ENCODE measurements at places on chromosomes 16 and 17.

- H3K36me3 ChIP-seq, result no peaks in the 10 kb centered on the region
- peaks cover 5% of the 10 kb centered on the region for H3K4me1 ChIP-seq
- H3K27me3 ChIP-seq, result peaks cover 24% of the 10 kb centered on the region
- DNase-seq, result no peak
Observed at GRCh38 chr16:50844840-50845239, 103.0 kb downstream of the CYLD start.

- no peaks in the 10 kb centered on the region for H3K27me3 ChIP-seq
- no peaks in the 10 kb centered on the region for H3K4me1 ChIP-seq
- no peak for DNase-seq
- H3K4me3 ChIP-seq, result no peak overlapping the region
- no peaks in the 10 kb centered on the region for H3K36me3 ChIP-seq
Observed at GRCh38 chr17:15216481-15216880, 48.6 kb downstream of the PMP22 start.

DNA sequence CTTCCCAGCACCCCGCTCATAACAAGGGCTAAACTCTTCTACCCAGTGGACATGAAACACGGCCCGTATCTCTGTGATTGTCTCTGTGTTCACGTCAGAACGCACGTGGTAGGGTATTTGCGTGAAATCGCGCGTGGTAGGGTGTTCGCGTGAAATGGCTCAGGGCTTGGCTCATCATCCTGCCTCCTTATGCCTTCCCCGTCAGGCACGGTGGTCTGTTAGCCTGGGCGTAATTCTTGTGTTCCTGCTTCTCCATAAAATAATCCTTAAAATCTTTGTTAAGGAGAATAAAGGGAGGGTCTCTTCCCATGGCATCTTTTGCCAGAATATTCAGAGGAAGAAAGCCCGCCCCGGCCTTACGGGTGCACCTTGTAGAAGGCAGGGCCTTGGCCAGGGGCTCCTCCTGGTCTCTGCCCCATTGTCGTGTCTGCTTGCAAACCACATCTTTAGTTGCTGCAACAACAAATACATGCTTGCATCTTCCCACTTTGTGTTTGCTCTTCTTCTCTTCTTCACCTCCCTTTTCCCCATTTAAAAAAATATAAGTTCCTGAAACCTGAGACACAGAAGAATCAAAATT, 116.7 kb upstream of the CHMP6 start:
- H3K4me3 ChIP-seq, result no peak overlapping the region
- H3K27ac ChIP-seq, result peak overlapping the region; percentile 43
- peaks cover 45% of the 10 kb centered on the region for H3K36me3 ChIP-seq

GRCh38 chr16:56600398-56600999, 7.9 kb upstream of the MT2A start:
- H3K36me3 ChIP-seq, result no peaks in the 10 kb centered on the region
- H3K4me3 ChIP-seq, result no peak overlapping the region
- no peak overlapping the region for H3K27ac ChIP-seq
- peaks cover 4% of the 10 kb centered on the region for H3K4me1 ChIP-seq
- peaks cover 26% of the 10 kb centered on the region for H3K27me3 ChIP-seq

DNA sequence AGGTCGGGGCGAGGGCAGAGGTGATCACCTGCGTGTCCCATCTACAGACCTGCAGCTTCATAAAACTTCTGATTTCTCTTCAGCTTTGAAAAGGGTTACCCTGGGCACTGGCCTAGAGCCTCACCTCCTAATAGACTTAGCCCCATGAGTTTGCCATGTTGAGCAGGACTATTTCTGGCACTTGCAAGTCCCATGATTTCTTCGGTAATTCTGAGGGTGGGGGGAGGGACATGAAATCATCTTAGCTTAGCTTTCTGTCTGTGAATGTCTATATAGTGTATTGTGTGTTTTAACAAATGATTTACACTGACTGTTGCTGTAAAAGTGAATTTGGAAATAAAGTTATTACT, 28.9 kb downstream of the STH start:
- H3K4me1 ChIP-seq, result peaks cover 18% of the 10 kb centered on the region
- DNase-seq, result no peak
- H3K27me3 ChIP-seq, result no peaks in the 10 kb centered on the region
- peaks cover 29% of the 10 kb centered on the region for H3K36me3 ChIP-seq

DNA sequence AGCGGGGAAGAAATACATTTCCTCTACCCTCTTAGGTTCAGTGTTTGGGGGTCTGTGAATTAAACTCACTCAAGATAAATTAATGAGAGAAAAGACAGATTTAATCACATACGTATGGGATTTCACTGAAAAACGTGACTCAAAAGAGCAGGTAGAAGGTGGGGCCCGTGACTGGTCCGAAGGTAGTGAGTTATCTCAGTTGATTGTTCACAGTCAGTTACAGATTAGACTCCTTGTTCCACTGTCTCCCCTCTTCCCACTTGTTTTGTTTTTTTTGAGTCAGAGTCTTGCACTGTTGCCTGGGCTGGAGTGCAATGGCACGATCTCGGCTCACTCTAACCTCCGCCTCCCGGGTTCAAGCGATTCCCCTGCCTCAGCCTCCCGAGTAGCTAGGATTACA, 301.2 kb downstream of the SEC14L1 start:
- H3K4me3 ChIP-seq, result peak overlapping the region; percentile 85
- H3K27me3 ChIP-seq, result no peaks in the 10 kb centered on the region
- peak overlapping the region; percentile 100 for H3K27ac ChIP-seq
- peaks cover 2% of the 10 kb centered on the region for H3K36me3 ChIP-seq
- DNase-seq, result no peak

GRCh38 chr16:86033971-86034370, 135.0 kb downstream of the IRF8 start:
- H3K36me3 ChIP-seq, result no peaks in the 10 kb centered on the region
- H3K4me3 ChIP-seq, result no peak overlapping the region
- no peaks in the 10 kb centered on the region for H3K4me1 ChIP-seq
- peaks cover 11% of the 10 kb centered on the region for H3K27me3 ChIP-seq

DNA sequence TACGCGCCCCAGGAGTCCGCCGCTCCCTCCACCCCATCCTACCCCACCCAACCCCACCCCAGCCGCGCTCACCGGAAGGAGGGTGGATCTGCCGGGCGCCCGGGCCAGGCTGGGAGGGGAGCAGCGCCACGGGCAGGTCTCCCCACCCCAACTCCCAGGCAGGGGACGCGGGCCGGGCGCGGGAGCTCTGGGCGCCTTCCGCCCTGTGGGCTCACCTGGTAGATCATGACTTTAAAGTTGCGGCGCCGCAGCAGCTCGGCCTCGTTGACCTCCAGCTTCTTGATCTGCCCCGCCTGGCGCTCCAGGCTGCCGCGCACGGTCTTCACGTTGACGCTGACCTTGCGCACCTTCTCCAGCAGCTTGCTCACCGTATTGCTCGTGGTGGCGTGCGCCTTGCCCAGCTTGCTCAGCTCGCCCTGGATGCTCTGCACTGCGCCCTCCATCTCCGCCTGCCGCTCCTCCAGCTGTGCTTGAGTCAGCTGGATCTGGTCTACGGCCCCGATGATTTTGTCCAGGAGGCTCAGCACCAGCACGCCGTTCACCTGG, 571 bp downstream of the CAVIN1 start:
- H3K27ac ChIP-seq, result no peak overlapping the region
- peaks cover 62% of the 10 kb centered on the region for H3K27me3 ChIP-seq
- peaks cover 18% of the 10 kb centered on the region for H3K4me1 ChIP-seq
- no peak for DNase-seq
- H3K4me3 ChIP-seq, result peak overlapping the region; percentile 81

GRCh38 chr16:85461022-85461813, 151.9 kb upstream of the GSE1 start:
- H3K4me1 ChIP-seq, result no peaks in the 10 kb centered on the region
- peaks cover 23% of the 10 kb centered on the region for H3K27me3 ChIP-seq
- no peak overlapping the region for H3K4me3 ChIP-seq
- no peaks in the 10 kb centered on the region for H3K36me3 ChIP-seq

GRCh38 chr17:37650419-37651003, 7.3 kb upstream of the DDX52 start:
- no peak overlapping the region for H3K4me3 ChIP-seq
- H3K36me3 ChIP-seq, result no peaks in the 10 kb centered on the region
- H3K27ac ChIP-seq, result no peak overlapping the region
- peaks cover 18% of the 10 kb centered on the region for H3K4me1 ChIP-seq
- no peak for DNase-seq
- H3K27me3 ChIP-seq, result peaks cover 67% of the 10 kb centered on the region
